ENCODE measurements at places on chromosomes 4 and X.

DNA sequence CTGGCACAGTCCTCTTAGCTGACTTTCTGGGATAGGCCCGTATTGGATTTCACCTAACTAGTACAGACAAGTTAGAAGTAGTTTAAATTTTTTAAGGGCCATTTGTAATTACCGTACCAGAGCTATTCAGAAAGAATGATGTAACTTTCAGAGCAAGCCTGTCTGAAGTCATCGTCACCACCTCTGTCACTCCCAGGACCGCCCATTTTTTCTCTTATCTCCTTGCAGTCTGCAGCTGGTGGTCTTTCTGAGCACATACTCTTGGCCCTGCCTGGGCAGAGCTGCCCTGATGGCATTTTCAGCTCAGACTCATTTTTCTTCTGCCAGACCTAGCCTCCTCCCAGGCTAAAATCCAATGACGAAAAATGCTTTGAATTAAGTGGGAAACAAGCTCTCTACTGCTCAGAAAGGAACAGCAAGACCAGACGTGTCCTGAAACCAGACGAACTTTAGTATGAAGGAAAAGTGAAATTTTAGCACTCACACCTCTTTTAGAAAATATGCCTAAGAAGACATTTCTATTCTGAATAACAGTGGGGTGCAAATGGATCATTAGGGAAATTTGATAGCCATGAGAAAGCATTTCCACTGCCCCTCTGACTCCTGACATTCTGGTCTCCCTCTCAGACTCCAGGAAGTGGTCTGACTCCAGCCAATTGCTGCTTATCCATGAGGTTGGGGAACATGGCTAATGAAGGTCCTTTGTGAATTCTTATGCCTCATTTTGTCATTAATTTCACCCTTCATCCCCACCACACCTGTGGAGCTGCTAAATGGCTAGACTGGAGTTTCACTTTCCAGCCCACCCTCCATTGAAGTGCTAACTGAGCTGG, 162.4 kb upstream of the GYPA start:
- no peak for DNase-seq

DNA sequence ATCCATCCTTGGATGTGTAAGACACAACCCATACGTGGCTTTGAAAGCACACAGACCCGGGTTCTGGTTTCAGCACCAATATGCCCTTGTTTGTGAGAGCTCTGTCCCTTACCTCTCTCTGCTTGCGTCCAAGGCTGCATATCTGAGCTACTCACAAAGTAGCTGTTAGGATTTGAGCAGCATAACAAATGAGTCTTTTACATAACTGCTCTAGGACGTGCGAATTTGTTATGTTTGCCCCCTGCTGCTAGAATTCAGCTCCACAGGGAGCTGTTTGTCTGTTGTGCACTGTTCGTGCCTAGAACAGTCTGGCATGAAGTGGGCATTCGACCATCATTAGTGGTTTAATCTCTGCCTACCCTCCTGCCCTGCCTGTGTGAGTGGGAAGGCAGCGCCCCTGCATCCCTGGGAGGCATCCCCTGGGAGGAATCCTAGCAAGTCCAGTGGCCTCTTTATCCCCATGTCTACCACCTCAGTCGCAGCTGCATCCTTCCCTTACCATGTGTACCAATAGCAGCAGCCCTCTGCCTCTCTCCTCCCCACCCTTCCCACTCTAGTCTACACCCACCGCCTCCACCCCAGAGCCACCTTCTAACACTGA, 42.1 kb downstream of the SLC2A9 start:
- DNase-seq: peak; percentile 4

DNA sequence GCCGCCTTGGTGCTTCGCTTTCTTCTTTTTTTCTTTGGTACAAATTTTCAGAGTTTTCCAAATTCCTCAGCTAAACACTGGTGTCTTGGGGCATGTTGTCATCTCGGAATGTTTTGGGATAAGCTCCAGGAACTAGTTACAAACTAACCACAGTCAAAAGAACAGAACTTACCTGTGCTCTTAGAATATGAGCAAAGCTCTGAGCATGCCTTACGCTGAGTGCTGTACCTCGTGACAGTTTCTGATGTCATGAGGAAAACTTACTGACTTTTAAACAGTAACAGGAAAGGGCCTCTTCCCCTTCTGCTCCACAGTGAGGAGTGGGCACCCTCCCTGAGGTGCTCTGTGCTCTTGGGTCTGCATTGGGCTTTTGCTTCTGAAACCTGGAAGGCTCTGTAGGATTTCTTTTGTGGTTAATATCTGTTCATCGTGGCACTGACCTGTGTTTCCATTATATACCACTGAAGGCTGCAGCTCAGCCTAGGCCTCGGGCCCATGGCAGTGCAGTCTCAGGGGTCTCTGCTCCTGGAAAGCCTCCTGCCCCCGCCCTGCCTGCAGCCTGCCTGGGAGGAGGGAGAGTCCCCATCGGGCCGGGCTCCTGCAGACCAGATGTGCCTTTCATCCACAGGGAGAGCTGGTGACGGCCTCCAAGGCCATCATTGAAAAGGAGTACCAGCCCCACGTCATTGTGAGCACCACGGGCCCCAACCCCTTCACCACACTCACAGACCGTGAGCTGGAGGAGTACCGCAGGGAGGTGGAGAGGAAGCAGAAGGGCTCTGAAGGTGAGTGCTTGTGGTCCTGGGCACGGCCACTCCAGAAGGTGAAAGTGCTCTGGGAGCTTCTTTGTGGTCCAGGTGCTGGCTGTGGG, 48.7 kb downstream of the NOP14 start:
- DNase-seq: no peak

DNA sequence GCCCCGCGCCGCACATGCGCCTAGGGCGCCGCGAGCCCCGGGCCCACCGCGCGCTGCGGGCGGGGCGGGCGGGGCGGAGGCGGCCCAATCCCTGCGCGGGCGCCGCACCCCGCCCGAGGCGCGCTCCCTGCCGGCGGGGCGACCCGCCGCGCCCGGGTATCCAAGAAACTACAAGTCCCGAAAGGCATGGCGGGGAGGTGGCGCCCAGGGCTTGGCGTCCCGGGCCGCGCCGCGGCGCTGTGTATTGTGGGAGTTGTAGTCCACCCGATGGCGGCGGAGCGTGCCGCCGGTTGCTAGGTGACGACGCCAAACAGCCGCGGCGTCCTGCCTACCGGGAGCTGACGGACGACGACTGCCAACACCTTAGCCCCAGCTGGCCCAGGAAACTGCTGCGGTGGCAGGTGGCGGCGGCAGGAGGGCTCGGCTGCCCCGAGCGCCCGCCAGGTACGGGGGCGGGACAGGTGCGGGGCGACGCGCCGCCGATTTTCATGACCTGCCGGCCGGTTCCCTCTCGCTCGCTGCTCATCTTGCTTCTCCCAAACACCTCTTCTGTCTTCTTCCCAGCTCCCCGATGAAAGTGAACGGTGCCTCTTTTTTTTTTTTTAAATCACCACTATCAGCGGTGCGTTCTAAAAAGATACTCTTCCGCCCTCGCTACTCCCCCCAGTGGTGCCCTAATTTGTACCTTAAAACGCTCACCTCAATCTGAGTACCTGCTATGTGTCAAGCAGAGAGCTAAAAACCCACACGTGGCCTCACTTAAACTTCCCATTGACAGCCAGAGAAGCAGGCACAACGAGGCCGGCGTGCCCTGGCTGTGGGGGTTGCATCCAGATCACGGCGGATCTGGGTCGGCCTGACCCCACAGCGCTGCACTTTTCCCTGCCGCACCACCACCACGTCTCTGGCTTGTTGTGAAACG, at the start of gene CFAP99:
CFAP99 (plus strand) TSS at position 306 of the 922 bp plus-strand sequence.
- peak; percentile 94 for DNase-seq

GRCh38 chr4:38045289-38045988, 85.2 kb downstream of the PTTG2 start:
- no peak for DNase-seq

GRCh38 chr4:31341601-31342359, 621.6 kb downstream of the PCDH7 start:
- DNase-seq: no peak
